Tongue (tissue), 3 donors: ENCODE measurements at places on chromosomes 1 and 21. TPM values are rescaled to one million over a fixed set of nuclear protein-coding genes. Genes with fewer than 3 reads are reported as not detected.

The PTGS2 gene
- 5.4 TPM for total RNA-seq

The RXFP4 gene
- total RNA-seq: not detected

The CACYBP gene
- total RNA-seq: 476 TPM

The NCMAP gene
- total RNA-seq: 2.6 TPM

The TTC4 gene
- 42.4 TPM for total RNA-seq

The TSEN15 gene
- 34.4 TPM for total RNA-seq

The OR10Z1 gene
- total RNA-seq: not detected

The LIN28A gene
- total RNA-seq: not detected

The COL6A2 gene
- 888 TPM for total RNA-seq

The PRDM16 gene
- 1.6 TPM for total RNA-seq

The ACTRT2 gene
- total RNA-seq: not detected

The ODR4 gene
- total RNA-seq: 27.5 TPM

The CA14 gene
- 9.1 TPM for total RNA-seq

The DMRTA2 gene
- total RNA-seq: not detected

The LCE2B gene
- not detected for total RNA-seq
